Activated naive CD4-positive, alpha-beta T cell treated with anti-CD3 and anti-CD28 coated beads, Interleukin-2, amount 10 ng/mL, durations not matched to agents 5 hours and 36 hours (primary cell): ENCODE measurements at places on chromosomes 3 and 15. TPM values are rescaled to one million over a fixed set of nuclear protein-coding genes. Genes with fewer than 3 reads are reported as not detected.

OXTR gene
- total RNA-seq: 0.46 TPM

CCDC80 gene
- not detected for total RNA-seq

DNAJC19 gene
- 42.7 TPM for total RNA-seq

CCR8 gene
- total RNA-seq: 0.36 TPM

ACKR4 gene
- total RNA-seq: not detected

CCDC51 gene
- total RNA-seq: 11.7 TPM

MUC20 gene
- 3.2 TPM for total RNA-seq

CHST13 gene
- total RNA-seq: not detected

SLC22A14 gene
- total RNA-seq: not detected

AHSG gene
- not detected for total RNA-seq

INSYN1 gene
- not detected for total RNA-seq

CAMP gene
- total RNA-seq: not detected

LMAN1L gene
- 0.67 TPM for total RNA-seq

GOLGA8T gene
- 0.28 TPM for total RNA-seq

CNTN3 gene
- total RNA-seq: not detected

ZNF660 gene
- total RNA-seq: not detected

TGM5 gene
- total RNA-seq: not detected

AGBL1 gene
- total RNA-seq: not detected

MAP6D1 gene
- 0.58 TPM for total RNA-seq

UACA gene
- 0.91 TPM for total RNA-seq

ERC2 gene
- total RNA-seq: not detected

ESYT3 gene
- 0.22 TPM for total RNA-seq

ST3GAL6 gene
- not detected for total RNA-seq

ADPRH gene
- total RNA-seq: 1.2 TPM

SPTSSB gene
- total RNA-seq: not detected

FYCO1 gene
- 14.0 TPM for total RNA-seq

KBTBD12 gene
- not detected for total RNA-seq

MRPL3 gene
- 65.2 TPM for total RNA-seq

CCK gene
- total RNA-seq: not detected

NPAP1 gene
- not detected for total RNA-seq

EFCAB12 gene
- total RNA-seq: 0.68 TPM

DAPK2 gene
- total RNA-seq: 0.77 TPM

SLC12A1 gene
- not detected for total RNA-seq

PTPN23 gene
- 41.2 TPM for total RNA-seq

ROBO2 gene
- total RNA-seq: not detected

STX19 gene
- total RNA-seq: 0.18 TPM

DUOXA2 gene
- total RNA-seq: not detected

LCTL gene
- total RNA-seq: not detected

GHSR gene
- total RNA-seq: not detected
